ENCODE measurements at places on chromosomes 5 and 9. TPM values are rescaled to one million over a fixed set of nuclear protein-coding genes. Genes with fewer than 3 reads are reported as not detected.

GRCh38 chr5:24208686-24209106 lies 436.1 kb downstream of the CDH10 start:
- H3K27ac ChIP-seq: no peak overlapping the region
- no peaks in the 10 kb centered on the region for H3K27me3 ChIP-seq
- no peak for DNase-seq
- H3K4me1 ChIP-seq: no peaks in the 10 kb centered on the region
- H3K4me3 ChIP-seq: no peak overlapping the region

DNA sequence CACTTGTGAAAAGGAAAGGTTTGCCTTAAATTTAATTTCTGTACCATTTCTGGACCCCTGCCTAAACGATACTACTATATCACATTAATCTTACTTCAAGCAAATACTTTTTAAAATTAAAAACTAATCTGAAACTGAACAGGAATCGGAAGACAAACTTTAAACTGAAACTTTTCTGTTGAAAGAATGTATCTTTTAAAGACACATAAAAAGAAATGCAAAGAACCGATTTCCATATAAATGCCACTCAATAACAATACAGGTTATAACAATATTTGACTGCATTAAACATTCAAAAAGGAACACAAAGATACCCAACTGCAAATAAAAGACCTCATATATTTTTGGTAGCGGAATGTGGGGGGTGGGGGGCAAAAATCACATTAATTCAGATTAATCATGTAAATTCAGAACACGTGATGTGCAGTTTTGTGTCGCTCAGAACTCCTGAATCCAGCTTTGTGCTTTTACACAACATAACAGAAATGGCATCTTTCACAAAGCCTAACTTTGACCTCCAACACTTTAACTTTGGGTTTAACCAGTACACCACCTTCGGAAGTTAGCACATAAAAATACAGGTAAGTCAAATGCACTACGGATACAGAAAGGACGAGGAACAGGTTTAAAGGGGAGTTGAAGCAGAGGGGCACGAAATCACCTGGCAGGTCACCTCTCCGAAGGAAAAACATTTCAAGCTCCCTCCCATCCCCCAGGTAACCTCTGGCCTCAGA lies 925 bp downstream of the LIFR start:
- peaks cover 30% of the 10 kb centered on the region for H3K4me1 ChIP-seq
- H3K27me3 ChIP-seq: peaks cover 56% of the 10 kb centered on the region
- peak overlapping the region; percentile 82 for H3K27ac ChIP-seq
- H3K4me3 ChIP-seq: peak overlapping the region; percentile 58

DNA sequence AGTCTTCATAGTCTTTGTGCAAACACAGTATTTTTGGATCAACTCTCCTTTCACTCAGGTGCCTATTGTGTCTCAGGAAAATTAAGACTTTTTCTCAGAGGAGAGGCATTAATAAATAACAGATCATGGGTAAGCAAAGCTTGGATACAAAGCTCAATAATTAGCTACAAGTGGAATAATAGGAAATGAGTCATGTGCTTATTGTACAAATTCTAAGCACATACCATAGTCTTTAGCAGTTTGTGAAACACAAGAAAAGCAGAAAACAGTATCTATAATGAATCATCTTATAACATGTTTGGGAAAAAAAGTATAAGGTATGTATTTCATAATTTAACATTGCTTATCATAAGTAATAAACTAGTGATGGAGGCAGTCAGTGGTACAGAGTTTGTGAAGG lies 477.0 kb downstream of the CDH10 start:
- H3K4me3 ChIP-seq: no peak overlapping the region
- no peaks in the 10 kb centered on the region for H3K36me3 ChIP-seq
- no peak overlapping the region for H3K27ac ChIP-seq
- H3K4me1 ChIP-seq: no peaks in the 10 kb centered on the region

DNA sequence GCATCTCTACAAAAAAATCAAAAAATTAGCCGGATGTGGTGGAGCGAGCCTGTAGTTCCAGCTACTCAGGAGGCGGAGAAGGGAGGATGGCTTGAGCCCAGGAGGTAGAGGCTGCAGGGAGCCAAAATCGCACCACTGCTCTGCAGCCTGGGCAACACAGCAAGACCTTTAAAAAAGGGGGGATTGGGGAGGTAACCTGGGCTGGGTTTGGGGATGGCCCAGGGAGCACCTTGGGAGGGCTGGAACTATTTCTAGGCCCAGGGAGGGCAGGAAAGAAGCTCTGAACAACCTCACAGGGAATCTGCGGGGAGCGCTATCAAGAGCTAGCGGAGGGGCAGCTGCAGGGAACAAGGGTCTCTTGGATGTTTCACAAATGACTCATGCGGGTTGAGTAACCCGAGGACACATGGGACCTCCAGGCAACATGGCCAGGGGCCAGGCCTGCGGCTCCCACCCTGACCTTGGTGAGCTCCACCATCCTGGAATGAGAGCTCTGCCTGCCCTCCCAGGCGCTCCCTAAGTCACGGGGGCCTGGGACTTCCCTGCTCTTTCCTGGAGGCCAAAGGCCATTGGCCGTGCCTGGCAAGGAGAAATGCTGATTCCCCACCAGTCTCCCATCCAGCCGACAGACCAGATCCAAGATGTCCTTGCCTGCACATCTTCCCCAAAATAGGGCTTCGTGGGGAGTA lies 23.4 kb downstream of the SARDH start:
- DNase-seq: no peak
- H3K27me3 ChIP-seq: no peaks in the 10 kb centered on the region

GRCh38 chr5:170552621-170553115 lies 48.8 kb downstream of the KCNIP1 start:
- peaks cover 10% of the 10 kb centered on the region for H3K4me1 ChIP-seq
- no peaks in the 10 kb centered on the region for H3K36me3 ChIP-seq
- H3K27me3 ChIP-seq: peaks cover 49% of the 10 kb centered on the region
- no peak overlapping the region for H3K4me3 ChIP-seq

GRCh38 chr9:79592726-79593493 lies 21.1 kb downstream of the TLE4 start:
- H3K27ac ChIP-seq: no peak overlapping the region
- no peak for DNase-seq
- no peaks in the 10 kb centered on the region for H3K27me3 ChIP-seq
- H3K4me1 ChIP-seq: peaks cover 23% of the 10 kb centered on the region
- no peak overlapping the region for H3K4me3 ChIP-seq
- no peaks in the 10 kb centered on the region for H3K36me3 ChIP-seq

- no peak overlapping the region for H3K4me3 ChIP-seq
- no peaks in the 10 kb centered on the region for H3K27me3 ChIP-seq
- no peaks in the 10 kb centered on the region for H3K4me1 ChIP-seq
- DNase-seq: no peak
Measured at GRCh38 chr9:75482566-75482965, 394.3 kb downstream of the OSTF1 start.

DNA sequence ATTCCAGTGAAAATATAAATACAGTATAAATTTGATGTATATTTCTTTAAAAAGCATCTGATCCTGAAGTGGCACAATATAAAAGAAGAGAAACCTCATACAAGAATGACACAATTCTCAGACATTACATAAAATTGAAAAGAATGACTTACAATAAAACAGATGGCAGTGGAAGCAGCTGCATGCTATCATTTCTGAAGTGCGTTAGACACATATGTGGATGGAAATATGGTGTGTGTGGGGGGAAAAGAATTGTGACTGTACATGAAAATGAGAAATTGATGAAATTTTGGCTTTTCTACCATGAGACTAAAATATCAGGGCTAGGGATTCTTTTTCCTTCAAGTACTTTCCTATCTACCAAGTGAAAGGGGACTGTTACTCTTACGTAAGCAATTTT lies 45.9 kb upstream of the CDH18 start:
- H3K4me3 ChIP-seq: no peak overlapping the region
- no peaks in the 10 kb centered on the region for H3K27me3 ChIP-seq
- no peaks in the 10 kb centered on the region for H3K4me1 ChIP-seq
- no peak for DNase-seq
- H3K36me3 ChIP-seq: no peaks in the 10 kb centered on the region
- H3K27ac ChIP-seq: no peak overlapping the region

- H3K4me1 ChIP-seq: no peaks in the 10 kb centered on the region
- H3K27me3 ChIP-seq: no peaks in the 10 kb centered on the region
- H3K27ac ChIP-seq: no peak overlapping the region
- no peaks in the 10 kb centered on the region for H3K36me3 ChIP-seq
- DNase-seq: no peak
Measured at GRCh38 chr5:133801955-133802751, 166.3 kb downstream of the C5orf15 start.

GRCh38 chr5:178194026-178194425 lies 6.9 kb upstream of the GMCL2 start:
- H3K4me3 ChIP-seq: no peak overlapping the region
- no peaks in the 10 kb centered on the region for H3K4me1 ChIP-seq
- no peak overlapping the region for H3K27ac ChIP-seq
- H3K36me3 ChIP-seq: no peaks in the 10 kb centered on the region
- DNase-seq: no peak
- peaks cover 21% of the 10 kb centered on the region for H3K27me3 ChIP-seq

GKAP1 gene
- 4.4 TPM for total RNA-seq

DNA sequence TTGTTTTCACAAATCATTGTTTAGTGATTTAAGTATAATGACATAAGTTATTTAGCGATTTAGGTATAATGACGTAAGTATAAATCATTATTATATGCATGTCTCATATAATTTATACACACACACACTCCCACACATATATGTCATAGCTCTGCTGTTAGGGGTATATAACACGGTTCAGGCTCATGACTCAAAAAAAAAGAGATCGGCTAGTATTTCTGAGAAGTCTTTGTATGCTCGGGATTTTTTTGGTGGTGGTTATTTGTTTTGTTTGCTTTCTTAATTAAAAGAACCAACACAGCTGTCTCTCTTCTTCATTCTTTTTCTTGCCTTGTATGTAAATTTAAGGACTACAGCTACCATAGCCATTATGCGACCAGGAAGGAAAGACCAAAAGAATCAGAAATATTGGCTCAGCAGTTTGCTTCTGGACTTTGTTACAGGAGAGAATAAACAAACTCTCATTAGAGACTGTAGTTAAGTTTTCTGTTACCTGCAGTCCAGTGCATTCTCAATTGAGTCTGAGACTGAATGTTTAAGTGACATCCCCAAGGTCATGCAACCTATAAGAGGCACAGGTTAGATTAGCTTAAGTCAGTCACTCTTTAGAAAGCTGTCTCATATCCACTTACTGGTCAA lies 83.2 kb upstream of the NREP start:
- H3K27ac ChIP-seq: no peak overlapping the region
- no peak for DNase-seq
- H3K27me3 ChIP-seq: no peaks in the 10 kb centered on the region
- H3K4me3 ChIP-seq: no peak overlapping the region

OMD gene
- total RNA-seq: 8.5 TPM

DNA sequence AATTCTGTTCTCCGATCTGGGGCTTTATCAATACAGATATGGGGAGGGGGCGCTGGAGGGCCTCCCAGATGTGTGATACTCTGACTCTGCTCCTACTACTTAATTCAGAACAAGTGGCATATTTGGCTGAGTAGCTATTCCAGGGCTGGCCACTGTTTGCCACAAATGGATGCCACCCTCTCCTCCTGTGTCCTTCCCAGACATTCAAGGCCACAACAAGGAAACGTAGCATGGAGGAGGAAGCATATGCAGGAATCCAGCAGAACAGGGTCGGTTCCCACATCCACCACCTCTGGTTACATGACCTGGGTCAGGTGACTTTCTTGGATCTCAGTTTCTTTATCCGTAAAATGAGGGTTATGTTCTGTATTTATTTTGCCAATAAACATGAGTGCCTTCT lies 131.0 kb downstream of the GOLPH3 start:
- no peak overlapping the region for H3K4me3 ChIP-seq
- no peak for DNase-seq
- H3K4me1 ChIP-seq: no peaks in the 10 kb centered on the region
- H3K36me3 ChIP-seq: no peaks in the 10 kb centered on the region

STING1 gene
- total RNA-seq: 100.0 TPM

FGF10 gene
- 1.2 TPM for total RNA-seq

GRCh38 chr5:147509041-147509709 lies 693 bp downstream of the DPYSL3 start:
- H3K27ac ChIP-seq: peak overlapping the region; percentile 81
- no peaks in the 10 kb centered on the region for H3K4me1 ChIP-seq
- H3K36me3 ChIP-seq: no peaks in the 10 kb centered on the region

- H3K36me3 ChIP-seq: no peaks in the 10 kb centered on the region
- DNase-seq: no peak
- no peak overlapping the region for H3K27ac ChIP-seq
- no peaks in the 10 kb centered on the region for H3K27me3 ChIP-seq
- no peak overlapping the region for H3K4me3 ChIP-seq
Measured at GRCh38 chr9:3361116-3361515, 164.7 kb downstream of the RFX3 start.

DNA sequence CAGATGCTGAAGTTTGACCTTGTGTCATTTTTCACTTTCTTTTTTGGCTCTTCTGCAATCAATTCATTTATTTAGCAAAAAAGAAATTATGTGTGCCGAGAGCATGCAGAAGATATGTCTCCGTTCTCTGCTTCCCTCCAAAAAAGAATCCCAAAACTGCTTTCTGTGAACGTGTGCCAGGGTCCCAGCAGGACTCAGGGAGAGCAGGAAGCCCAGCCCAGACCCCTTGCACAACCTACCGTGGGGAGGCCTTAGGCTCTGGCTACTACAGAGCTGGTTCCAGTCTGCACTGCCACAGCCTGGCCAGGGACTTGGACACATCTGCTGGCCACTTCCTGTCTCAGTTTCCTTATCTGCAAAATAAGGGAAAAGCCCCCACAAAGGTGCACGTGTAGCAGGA lies 2.4 kb downstream of the FGFR4 start:
- no peaks in the 10 kb centered on the region for H3K36me3 ChIP-seq
- no peak overlapping the region for H3K27ac ChIP-seq
- H3K4me3 ChIP-seq: no peak overlapping the region
- DNase-seq: no peak
- H3K4me1 ChIP-seq: no peaks in the 10 kb centered on the region
- H3K27me3 ChIP-seq: peaks cover 23% of the 10 kb centered on the region

DNA sequence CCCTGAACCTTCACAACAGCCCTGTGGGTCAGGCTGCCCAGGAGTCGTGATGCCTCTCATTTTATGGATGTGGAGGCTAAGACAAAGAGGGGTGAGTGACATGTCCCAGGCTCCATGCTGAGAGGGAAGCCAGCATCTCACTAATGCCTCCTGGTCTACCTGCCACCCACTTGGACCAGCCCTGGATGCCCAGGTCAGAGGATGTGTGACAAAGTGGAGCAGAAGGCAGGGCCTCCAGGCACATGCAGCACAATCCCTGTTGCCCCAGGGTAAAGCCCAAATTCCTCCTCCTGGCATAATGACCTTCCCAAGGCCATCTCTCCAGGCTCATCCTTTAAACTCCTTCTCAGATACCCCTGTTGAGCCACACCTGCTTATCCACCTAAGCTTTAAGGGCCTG lies 51.4 kb upstream of the XPA start:
- no peak overlapping the region for H3K27ac ChIP-seq
- no peaks in the 10 kb centered on the region for H3K36me3 ChIP-seq
- no peaks in the 10 kb centered on the region for H3K4me1 ChIP-seq
- H3K4me3 ChIP-seq: no peak overlapping the region
- DNase-seq: no peak
- peaks cover 33% of the 10 kb centered on the region for H3K27me3 ChIP-seq

KCTD16 gene
- total RNA-seq: 0.73 TPM

GRCh38 chr5:58073243-58073642 lies 386.6 kb downstream of the PLK2 start:
- no peak overlapping the region for H3K27ac ChIP-seq
- no peaks in the 10 kb centered on the region for H3K4me1 ChIP-seq
- H3K4me3 ChIP-seq: no peak overlapping the region
- DNase-seq: no peak

- no peaks in the 10 kb centered on the region for H3K36me3 ChIP-seq
- peaks cover 15% of the 10 kb centered on the region for H3K4me1 ChIP-seq
- DNase-seq: no peak
- H3K4me3 ChIP-seq: peak overlapping the region; percentile 65
- H3K27ac ChIP-seq: peak overlapping the region; percentile 96
Measured at GRCh38 chr5:14142202-14142826, 828 bp upstream of the TRIO start.

SPINK13 gene
- total RNA-seq: not detected
